NCI-H1436 treated with DMSO at 0.1 percent for 48 hours (cell line): ENCODE measurements at places on chromosomes 2 and 18.

GRCh38 chr18:73787316-73787715 is 360.3 kb downstream of the FBXO15 start:
- no peak for DNase-seq

DNA sequence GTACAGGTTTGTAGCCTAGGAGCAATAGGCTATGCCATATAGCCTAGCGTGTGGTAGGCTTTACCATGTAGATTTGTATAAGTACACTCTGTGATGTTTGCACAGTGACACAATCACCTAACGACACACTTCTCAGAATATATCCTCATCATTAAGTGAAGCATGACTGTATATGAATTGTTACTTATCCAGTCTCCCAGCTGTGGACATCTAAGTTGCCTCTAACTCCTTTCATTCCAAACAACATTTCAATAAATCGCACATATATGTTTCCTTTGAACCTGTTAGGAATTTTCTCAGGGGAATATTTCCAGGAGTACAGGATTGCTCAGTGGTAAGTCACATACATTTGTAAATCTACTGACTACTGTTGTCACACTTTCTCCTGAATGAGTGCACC is 90.0 kb downstream of the ARHGAP15 start:
- no peak for DNase-seq

- no peak for DNase-seq
Measured at GRCh38 chr2:241895712-241896641, 26.4 kb downstream of the RTP5 start.

DNA sequence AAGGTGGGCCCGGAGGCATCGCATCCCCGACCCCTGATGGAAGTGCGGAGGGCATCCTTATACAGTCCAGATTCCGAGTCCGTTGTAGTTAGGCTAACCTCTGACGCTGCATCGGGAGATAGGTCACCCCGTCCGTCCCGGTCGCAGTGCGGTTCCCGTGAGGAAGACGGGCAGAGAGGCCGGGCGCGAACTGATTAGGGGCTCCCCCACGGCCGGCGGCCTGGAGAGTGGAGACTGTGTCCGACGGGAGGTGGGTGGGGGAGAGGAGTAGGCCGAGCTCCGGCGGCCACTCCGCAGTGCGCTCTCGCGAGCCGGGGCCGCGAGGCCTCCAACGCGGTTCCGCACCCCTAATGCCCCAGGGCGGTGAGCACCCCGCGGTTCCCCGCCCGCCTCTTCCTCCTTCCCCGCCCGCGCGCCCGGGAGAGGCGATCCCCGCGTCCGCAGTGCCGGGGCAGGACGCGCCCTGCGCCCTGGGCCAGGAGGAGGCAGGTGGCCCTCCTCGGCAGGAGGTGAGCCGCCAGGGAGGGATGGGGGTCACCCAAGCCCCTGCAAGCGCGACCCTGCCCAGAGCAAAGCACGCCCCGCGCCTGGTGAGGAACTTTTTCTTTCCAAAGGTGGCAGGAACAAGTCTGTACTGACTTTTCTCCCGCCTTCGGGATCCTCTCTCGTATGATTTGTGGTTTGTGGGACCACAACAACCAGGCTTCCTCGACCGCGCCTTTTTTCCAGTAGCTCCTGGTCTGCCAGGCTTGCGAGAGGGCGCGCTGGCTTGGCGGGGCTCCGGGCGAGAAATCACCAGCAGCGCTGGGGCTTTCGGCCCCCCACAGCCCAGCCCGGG is 1.4 kb upstream of the SP5 start:
- no peak for DNase-seq

GRCh38 chr2:8229546-8229986 is 452.3 kb upstream of the ID2 start:
- DNase-seq, result no peak

GRCh38 chr2:227853765-227854271 is 17.6 kb upstream of the DAW1 start:
- DNase-seq, result no peak

DNA sequence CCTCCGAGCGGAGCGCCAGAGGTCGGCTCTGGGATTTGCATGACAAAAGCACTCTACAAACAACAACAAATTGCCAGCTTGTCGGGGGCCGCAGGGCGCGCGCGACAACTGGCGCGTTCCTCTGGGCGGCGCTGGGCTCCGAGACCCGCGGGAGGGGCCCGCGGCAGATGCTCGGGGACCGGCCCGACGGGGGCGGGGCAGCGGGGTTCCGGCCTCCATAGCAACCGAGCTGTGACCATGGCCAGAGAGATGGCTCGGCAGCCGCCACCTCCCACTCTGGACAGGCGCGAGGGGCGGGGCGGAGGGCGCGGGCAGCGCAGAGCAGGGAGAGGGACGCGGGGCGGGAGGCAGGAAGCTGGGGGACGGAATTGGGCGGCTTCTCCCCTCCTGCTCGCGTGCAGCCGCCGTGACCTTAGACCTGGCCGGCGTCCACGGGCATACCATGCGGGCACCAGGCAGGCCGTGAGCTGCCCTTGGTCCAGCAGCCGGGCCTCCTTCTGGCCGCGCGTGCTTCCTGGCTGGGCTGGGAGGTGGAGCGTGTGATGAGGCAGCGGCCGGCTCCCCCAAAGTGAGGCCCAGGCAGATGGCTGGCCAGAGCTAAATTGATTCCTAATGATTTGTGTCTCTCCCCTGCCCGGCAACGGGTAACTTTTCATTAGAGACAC is 171.5 kb downstream of the CELF4 start:
- DNase-seq, result peak; percentile 25

DNA sequence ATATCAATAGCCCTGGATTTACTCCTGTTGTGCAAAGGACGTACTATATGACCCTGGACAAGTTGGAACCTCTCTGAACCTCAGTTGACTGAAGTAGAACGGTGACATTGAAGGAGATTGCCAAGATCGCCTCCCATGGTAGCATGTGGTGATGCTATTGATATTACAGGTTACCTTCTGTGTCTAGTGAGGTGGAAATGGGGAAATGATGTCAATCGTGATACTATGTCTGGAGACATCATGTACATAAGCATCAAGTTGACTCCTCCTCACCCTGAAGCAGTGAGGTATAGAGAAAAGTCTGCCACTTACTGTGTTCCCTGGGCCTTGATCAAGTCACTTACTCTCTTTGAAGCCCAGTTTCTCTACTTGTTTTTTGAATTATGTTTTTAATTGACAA is 93.9 kb downstream of the KLF7 start:
- DNase-seq, result no peak

DNA sequence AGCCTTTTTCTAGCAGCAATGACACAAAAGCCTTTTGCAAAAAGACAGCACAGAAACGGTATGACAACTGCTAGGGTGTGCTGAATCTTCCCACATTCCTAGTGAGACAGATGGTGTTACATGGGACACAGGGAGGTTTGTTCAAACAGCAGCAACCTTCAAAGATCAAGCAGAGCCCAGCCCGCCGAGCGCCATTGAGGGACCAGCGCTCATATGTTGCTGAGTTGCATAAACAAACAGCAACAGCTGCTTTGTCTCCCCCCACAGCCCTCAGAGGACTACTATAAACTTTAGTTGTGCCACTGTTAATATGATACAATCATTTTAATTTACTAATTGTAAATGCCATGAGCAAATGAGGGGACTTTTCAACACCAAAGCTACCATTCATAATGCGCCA is 117.7 kb downstream of the ZEB2 start:
- no peak for DNase-seq

DNA sequence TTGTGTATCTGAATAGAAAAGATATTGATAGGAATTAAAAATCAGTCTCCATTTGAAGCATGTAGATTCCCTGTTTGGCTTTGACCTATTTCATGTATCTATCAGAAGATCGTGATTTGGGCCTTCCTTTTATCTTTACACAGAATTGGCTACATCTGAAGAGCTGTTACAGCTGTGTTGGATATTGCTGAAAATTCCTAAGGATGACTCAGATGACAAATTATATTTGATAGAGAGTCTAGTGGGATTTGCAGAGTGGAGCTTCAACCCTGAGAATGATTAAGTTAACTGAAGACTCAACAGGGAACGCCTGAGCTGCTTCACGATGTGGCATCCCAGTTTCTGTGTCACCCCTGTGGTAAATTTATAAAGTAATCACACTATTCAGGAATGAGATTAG is 4.9 kb upstream of the COL3A1 start:
- no peak for DNase-seq

- no peak for DNase-seq
Measured at GRCh38 chr2:174704642-174705041, 59.6 kb downstream of the CHRNA1 start.

DNA sequence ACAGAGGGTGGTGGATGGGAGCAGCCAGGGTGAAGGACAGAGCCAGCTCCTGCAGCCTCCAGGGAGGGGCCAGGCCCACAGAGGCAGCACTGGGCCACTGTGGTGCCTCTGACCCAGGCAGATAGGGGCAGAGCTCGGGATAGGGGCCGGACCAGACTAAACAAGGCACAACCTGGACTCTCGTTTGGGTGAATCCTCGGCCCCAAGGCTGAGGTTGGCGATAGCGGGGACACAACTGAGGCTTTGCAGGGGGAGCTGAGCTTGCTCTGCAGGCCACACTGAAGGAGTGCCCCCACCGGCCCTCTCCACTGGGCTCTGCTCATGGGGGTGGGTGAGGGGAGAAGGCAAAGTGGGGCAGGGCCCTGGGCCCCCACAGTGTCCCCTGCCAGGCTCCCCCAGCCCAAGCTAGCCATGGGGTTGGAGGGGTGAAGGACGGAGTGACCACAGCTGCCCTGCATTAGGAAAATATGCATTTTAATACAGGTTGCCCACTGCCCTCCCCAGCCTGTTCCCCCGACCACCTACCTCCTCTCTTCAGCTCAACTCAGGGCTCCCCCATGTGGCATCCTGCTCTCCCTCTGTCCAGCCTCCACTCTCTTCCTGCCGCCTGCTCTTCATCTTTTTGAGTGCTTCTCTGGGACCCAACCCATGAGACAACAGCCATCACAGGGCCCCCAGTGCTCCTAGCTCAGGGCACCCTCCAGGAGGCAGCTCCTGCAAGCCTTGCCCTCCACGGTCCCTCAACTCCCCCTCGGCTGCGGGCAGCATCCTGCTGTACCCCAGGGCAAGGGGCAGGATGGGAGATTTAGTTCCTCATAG is 152.8 kb downstream of the INHBB start:
- no peak for DNase-seq

GRCh38 chr2:166784296-166784946 is 103.9 kb upstream of the XIRP2 start:
- peak; percentile 31 for DNase-seq

DNA sequence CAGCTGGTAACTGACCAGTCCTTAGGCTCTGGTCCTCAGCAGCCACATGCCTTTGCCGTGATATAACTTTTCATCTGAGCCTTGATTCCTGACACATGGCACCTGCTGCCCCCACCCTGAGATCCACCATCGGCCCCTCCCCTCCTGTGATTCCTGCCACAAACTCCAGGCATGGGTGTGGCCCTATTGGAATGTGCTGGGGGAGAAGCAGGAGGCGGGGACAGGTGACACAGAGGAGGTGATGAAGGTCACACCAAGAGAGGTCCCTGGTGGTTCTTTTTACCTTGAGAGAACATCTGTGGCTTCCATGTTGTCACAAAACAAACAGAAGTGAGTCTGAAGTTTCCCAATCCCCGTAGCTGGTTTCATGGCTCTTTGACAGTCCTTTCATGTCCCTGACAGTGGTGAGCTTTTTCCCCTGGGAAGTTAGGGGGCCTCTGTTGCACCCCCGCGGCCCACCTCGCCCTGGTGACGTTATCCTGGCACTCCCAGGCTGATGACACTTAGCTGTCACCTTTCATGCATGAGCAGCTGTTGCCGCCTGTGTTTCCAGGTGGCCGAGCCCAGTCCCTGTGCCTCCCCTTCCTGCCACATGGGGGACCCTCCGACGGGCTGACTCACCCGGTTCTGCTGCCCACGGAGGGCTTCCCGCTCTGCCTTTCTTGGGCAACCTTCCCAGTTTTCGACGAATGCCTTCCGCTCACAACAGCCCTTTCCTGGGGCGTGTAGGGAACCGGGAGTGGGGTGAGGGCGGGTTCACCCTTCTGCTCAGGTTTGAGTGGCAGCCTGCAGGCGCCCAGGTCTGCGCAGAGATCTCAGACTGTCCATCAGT is 66.3 kb upstream of the GLI2 start:
- DNase-seq, result no peak

GRCh38 chr2:205827809-205828365 is 145.6 kb downstream of the NRP2 start:
- DNase-seq, result no peak

DNA sequence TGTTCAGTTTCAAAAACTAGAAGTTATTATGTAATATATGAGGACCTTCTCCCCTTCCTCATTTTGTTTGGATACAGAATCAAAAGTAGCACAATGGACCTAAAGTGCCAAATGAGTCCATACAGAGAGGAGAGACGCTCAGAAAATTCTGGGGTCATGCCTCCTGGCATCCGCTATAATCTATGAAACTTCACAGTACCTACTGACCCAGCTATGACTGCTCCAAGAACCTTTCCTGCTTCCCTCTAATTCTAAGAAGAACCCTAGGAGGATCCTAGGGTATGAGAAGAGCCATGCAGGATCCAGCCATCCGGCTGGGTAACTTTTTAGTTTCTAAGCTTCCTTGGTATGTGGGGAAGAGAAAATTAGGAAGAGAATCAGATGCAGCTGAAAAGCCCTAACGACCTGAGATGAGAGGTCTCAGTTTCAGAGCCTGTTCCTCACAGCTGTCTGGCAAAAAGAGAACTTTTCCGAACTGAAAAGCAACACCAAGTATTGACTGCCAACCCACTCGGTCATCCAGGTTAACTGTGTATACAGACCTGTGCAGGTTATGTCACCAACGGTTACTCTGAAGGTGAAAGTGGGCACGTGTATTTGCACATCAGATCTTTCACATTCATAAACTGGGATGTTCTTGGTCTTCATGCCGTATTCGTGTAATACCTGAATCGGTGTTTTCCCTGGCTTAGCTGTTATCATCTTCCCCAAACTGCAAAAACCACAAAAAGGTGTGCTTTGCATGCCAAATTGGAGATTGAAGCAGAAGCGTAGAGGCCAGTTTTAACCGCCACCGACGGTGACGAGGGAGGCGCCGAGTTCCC is 1.1 kb downstream of the PRKRA start:
- no peak for DNase-seq

- no peak for DNase-seq
Measured at GRCh38 chr2:28991021-28991420, 9.9 kb downstream of the TOGARAM2 start.

DNA sequence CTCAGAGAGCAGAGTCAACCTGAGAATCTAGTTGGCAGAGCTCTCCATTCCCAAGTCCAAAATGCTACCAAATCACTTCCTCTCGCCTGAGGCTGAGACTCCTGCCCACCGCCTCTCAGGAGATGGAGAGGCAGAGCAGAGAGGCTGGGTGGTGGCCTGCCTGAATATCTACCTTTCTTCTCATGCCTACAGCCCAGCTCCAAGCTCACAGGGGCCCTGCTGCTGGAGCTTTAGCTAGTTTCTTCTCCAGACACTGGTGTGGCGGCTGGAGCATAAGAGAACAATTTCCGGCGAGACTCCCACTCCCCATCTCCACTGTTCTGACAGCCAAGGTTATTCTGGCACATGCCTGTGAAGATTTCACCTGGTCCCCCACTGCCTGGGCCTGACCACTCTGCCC is 8.1 kb upstream of the CYP26B1 start:
- no peak for DNase-seq

GRCh38 chr2:54084600-54084999 is 30.8 kb upstream of the ACYP2 start:
- DNase-seq, result no peak

GRCh38 chr2:219175928-219176817 is 552 bp downstream of the CNPPD1 start:
- no peak for DNase-seq
